ENCODE measurements at places on chromosomes 5 and 9. TPM values are rescaled to one million over a fixed set of nuclear protein-coding genes. Genes with fewer than 3 reads are reported as not detected.

Gene HAVCR1
- total RNA-seq, result 2.6 TPM

Gene SPATA31C1
- not detected for total RNA-seq

Gene ENTREP1
- total RNA-seq, result 1.3 TPM

Gene PRR7
- total RNA-seq, result 1.2 TPM

DNA sequence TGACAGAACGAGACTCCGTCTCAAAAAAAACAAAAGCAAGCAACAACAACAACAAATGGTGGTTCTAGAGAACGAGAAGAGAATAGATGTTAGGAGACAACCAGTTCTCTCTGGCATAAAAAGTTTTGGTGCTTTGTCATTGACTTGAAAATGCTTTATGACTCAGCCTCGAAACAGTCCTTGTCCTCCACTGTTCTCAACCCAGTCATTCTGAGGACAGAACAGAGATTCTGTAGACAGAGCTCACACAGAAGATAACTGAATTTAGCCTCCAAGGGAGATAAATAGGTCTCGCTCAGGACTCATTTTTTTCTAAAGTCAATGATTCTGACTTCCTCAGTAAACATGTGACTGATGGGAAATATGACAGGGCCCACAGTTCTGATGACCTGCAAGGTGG is 76.0 kb upstream of the FSTL4 start:
- no peak for DNase-seq

DNA sequence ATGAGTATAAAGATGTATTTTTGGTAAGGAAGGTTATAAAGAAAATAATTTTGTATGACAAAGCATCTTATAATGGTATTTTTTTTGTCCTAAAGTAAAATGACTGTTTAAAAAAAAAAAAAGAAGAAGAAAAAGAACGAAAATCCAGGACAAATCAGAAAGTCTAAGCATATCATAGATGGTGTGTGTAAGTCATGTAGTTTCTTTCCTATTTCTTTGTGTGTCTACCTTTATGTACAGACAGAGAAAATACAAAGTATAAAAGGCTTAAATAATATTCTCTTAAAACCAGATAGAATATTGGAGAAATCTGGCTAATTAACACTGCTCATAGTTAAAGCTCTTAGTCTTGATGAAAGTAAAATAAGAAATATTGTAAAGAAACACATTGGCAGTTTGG is 7.7 kb downstream of the RIGI start:
- DNase-seq, result no peak

- DNase-seq, result no peak
Observed at GRCh38 chr9:115039516-115040120, 78.3 kb downstream of the TNC start.

DNA sequence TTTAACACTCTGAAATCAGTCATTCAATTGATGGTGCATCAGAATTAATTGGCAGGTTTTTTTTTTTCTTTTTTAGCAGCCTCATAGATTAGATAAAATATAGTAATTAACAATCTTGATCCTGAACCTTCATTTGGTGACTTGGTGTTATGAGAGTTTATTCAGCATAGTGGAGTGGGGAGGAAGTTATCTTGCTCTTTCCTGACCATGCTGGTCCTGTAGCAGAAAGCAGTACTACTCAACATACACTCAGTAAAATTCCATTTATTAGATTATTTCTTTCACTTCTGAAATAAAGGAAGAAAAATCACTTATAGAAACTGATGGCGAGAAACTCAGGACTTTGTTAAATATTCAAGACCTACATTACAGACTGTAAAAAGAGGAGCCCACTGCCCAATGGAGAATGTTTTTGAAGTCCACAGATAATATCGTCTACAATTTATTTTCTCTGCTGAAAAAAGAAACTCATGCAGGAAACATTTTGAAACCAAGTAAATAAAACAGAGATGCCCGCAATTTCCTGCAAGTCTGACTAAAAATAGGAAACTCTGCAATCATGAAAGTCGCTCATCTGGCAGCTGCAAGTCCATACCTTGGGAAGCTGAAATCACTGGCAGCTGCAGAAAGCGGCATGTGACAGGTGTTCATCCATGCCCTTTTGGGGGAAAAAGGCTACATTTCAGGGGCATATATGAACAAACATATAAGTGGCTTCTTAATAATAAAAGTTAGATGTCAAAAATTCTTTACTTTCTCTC is 233.2 kb upstream of the RFX3 start:
- peak; percentile 4 for DNase-seq

DNA sequence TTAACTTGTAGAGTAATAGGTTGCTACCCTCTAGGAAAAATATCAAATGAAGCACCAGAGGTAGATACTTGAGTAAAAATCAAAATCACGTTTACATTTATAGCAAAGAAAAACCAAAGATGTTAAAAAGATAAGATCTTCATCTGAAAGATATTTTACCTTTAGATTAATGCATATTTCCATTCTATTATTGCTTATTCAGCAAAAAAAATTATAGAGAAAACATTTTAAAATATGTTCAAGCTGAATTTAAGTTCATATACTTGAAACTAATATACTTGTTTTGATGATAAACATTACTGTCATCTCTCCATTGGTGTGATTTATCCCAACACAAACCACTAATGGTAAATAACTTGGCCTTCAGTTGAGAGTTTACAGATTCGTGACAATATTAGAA is 422.3 kb downstream of the CAAP1 start:
- no peak for DNase-seq

DNA sequence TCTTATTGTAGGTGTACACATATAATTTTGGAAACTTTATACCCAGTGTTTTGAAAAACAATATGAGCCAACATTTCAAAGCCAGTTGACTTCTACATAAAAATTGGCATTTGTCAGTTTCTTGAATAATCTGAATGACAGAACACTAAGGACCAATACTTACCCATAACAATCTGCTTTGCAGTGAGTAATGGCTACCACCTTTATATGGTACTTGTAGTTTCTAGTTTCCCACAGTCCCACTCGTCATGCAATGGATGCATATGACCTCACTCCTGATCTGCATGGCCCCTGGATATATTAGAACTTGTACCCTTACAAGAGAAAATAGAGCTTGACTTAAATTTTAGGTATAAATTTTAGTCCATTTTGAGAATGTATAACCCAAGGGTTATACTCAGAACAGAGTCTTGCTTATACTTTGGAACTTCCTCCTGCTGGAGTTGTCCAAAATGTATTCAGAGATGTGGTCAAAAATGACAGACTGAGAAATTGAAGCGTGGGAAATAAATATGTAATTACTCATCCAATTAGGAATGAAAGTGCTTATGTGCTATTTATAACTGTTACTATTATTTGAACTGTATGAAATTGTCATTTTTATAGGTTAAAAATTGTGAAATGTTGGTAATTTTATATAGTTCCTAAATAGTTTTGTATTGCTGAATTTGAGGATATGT is 19.5 kb downstream of the XRCC4 start:
- DNase-seq, result no peak

DNA sequence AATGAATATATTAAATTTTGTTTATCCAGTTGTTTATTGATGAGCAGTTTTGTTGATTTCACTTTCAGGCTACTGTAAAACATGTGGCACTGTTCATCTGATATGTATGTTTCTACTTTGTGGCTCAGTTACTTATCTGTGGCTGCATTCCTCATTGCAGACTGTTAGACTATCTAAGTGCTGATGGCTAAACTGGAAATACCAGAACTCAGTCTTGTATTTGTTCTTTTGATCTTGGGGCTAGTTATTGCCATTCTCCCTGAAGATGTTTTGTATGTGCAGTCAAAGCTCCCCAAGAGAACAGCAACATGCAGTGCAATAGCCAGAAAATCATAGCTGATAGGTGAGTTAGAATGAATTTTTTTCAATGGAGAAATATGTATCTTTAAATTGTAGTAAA is 162.2 kb downstream of the GADD45G start:
- no peak for DNase-seq

- no peak for DNase-seq
Observed at GRCh38 chr5:150848271-150848670, 1.9 kb downstream of the IRGM start.

DNA sequence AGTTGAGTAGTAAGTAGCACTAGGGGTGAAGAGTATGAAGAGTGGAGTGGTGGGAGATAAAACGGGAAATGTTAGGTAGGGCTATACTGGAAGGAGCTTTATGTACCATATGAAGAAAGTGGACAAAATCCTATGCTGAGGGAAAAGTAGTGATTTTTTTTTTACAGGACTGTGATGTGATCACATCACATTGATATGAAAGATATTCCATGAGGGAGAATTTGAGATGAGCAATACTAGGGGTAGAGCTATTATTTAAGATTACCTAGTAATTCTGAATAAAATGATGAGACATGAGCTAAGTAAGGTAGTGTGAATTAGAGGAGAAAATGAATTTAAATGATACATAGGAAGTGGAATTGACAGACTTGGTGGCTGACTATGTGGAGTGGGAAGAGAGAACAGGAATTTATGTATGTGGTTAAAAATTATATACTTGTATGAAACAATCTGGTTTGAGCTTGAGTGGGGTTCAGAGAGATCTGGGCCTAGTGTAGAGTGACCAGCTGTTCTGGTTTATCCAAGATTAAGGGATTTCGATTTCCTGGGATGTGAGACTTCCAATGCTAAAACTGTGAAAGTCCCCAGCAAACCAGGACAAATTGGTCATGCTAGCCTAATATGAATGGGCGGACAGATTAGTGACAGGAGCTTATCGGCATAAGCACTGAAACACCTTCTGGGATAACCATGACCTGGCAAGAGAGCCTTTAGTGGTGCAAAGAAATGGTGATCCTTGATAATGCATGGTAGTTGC is 29.3 kb upstream of the STOM start:
- DNase-seq, result no peak

DNA sequence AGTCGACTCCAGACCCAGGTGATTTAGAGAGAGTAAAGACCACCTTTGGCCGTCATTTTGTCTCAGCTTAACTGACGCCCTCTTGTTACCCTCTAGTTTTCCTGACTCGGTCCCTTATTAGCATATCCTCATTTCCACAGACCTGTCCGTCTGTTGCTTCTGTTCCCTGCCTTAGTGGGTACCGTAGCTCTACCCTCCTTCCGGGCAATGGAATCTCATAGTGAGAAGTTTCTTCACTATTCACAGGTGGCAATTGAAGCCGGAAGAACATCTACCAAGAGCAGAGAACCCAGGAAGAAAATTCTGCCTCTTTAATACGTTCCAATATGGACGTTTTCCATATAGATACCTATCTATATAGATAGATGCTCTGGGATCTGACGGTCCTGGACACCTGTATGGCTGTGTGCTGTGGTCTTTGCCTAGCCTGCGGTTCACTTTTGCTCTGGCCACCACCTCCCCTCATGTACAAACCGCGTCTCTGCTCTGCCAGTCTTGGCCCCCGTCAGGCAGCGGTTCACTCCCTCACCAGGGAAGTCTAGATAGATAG is 652 bp upstream of the TMEM161B start:
- DNase-seq, result peak; percentile 41

- no peak for DNase-seq
Observed at GRCh38 chr5:149303210-149303609, 31.6 kb downstream of the AFAP1L1 start.

DNA sequence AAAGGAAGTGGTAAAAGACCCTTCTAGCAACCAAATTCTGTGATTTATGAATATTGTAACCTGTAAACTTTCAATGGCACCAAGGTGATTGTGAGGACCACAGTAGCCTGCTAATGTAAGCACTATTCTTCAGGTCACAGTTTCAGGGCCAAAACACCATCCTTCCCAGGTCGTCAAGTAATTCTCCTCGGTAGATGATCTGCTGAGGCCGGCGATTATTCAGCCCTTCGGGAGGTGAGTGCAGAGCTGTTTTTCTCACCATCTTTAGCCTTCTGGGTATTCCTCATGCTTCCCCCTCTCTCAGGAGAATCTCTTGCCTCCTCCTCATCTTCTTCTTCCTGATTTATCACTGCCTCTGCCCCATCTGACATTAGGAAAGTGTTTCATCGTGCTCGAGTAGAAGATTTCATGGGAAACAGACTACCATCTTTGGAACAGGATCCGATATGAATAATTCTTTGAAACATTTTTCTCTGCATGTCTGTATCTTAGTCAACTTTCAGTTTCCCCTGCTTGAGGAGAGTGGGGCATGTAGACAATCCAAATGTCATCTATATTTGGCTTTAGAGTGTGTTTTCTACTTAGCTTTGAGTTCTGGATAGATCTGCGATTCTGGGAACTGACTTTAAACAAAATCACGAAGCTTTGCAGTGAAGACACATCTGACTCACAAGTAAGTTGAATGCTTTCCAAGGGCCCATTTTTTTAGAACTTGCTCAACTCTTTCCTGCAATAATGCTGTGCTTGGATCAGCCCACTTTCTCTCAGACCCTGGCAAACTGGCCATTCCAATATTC is 173.9 kb downstream of the AOPEP start:
- DNase-seq, result no peak

DNA sequence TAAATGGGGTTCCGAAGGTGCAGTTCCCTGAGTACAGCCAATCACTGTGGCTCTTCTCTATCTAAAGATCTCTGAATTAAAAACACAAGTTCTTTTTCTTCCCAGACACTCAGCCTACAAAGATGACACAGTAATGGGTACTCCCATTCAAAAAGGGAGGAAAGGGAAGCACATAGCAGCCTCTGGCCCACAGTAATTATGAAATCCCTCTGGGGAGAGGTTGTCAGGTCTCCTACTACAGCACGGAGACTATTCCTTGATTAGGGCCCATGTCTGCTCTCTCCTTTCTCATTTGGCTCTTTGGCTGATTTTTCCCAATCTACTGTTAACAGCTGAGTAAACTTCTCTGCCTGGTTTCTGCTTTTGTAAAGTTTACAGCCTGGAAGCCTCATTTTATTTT is 62.0 kb upstream of the RANBP3L start:
- DNase-seq, result no peak

Measured in mucosa of descending colon (tissue), 3 donors.